ENCODE measurements at places on chromosomes 2 and 18.

GRCh38 chr2:74577448-74577847 is 22.9 kb downstream of the DOK1 start:
- DNase-seq, result no peak

DNA sequence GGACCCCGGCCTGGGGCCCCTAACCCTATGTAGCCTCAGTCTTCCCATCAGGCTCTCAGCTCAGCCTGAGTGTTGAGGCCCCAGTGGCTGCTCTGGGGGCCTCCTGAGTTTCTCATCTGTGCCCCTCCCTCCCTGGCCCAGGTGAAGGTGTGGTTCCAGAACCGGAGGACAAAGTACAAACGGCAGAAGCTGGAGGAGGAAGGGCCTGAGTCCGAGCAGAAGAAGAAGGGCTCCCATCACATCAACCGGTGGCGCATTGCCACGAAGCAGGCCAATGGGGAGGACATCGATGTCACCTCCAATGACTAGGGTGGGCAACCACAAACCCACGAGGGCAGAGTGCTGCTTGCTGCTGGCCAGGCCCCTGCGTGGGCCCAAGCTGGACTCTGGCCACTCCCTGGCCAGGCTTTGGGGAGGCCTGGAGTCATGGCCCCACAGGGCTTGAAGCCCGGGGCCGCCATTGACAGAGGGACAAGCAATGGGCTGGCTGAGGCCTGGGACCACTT is 16.4 kb downstream of the EMX1 start:
- DNase-seq, result no peak

GRCh38 chr2:37829616-37830395 is 95.3 kb upstream of the RMDN2 start:
- no peak for DNase-seq

GRCh38 chr2:25169073-25169470 is 692 bp upstream of the POMC start:
- no peak for DNase-seq

GRCh38 chr2:233354500-233354924 is 218 bp downstream of the DGKD start:
- no peak for DNase-seq

DNA sequence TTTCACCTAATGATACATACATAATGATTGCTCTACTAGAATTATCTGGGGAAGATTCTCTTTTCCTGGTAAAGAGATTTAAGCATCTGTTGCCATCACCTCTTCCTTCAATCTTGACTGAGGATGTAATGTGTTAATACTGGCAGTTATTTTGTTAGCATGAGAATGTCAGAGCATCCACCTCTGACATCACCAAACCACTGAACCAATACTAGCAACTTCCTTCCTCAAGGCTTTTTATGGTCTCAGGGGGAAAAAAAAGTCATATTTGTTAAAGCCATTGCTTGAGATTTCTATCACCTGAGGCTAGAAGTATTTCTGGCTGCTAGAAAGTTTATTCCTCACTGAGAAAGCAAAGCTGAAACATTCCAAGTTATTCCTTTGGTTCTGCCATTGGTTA is 48.5 kb downstream of the DSEL start:
- DNase-seq, result no peak

GRCh38 chr2:71643674-71644357 is 190.5 kb downstream of the DYSF start:
- DNase-seq, result no peak

- no peak for DNase-seq
These were observed 6.9 kb downstream of the CD8A start for GRCh38 chr2:86783615-86784339.

DNA sequence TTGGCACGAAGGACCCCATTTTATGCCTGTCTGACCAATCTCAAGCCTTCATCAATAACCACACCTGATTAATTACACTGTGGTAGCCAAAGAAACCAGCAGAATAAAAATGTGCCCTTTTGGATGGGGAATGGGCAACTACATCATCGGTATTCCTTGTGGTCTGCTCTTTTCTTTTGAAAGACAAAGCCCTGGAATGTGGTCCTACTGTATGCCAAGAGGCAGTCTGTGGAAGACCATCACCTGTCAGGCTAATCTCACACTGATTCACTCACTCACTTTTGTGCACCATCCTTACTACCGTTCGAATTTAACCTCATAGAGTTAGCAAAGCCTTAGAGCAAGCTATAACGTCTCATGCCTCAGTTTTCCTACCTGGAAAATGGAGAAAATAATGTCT is 275.2 kb upstream of the LRRTM1 start:
- no peak for DNase-seq

DNA sequence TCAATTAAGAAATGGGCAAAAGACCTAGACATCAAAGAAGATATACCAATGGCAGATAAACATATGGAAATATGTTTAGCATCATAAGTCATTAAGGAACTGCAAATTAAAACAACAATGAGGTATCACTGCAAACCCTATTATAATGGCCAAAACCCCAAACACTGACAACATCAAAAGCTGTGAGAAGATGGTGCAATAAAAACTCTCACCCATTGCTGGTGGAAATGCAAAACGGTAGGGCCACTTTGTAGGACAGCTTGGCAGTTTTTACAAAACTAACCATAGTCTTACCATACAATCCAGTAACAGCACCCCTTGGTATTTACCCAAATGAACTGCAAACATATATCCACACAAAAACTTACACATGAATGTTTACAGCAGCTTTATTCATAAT is 213.1 kb downstream of the UBE2E3 start:
- no peak for DNase-seq

- DNase-seq, result no peak
These were observed 23.6 kb upstream of the OTOS start for GRCh38 chr2:240163844-240164574.

- DNase-seq, result no peak
These were observed 113.8 kb upstream of the SCN7A start for GRCh38 chr2:166607880-166608279.

DNA sequence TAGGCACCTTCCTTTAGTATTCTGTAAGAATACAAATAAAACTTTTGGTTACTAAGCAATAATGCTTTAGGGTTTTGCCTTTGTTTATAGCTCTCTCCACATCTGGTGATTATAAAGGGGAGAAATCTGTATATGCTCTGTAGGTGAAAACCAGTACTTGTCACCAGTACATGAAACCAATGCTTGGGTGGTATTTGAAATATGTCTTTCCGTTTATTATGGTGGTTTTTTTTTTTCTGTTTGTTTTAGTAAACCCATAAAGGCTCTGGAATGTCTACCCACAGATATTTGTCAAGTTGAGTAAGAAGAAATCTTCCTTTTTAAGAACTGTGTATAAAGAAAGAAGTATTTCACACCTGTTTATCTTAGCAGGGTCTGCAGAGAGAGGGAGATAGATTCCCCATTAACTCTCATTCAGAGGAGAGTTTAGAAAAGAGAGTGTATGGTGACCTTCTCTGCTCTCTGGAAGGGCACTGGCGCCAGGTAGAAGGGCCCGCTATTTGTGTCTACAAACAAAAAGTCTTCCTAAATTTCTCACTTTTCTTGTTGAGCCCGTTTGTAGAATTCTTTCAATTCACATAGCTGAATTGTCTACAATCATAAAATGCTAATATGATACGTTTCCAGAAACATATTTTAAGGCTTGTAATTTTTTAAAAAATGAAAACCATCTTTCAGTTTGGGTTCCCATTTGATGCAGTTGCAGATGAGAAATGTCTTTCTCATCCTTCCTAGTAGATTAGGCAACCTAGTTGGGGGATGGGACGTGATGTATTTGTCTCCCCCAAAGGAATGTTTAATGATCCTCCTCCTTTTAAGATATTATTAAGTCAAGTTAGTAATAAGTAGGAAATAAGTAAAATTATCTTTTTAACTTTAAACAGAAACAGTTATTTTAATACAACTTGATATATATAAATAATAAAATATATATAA is 33.9 kb downstream of the MAP3K20 start:
- DNase-seq, result no peak

GRCh38 chr2:163397451-163397850 is 338.4 kb downstream of the FIGN start:
- DNase-seq, result no peak

DNA sequence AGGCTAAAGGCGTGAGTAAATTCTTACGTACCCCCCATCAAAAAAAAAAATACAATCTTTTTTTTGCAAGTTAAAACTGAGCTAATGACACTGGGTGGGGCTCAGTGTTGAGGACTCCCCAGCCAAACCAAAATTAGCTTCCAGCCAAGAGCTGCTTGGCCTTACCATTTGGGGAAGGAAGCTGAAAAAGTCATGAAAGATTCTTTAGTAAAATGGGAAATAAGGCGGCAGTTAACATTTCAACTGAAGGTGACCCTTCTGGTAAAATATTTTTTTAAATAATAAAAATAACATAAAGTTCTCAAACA is 16.4 kb downstream of the SMAD7 start:
- no peak for DNase-seq

DNA sequence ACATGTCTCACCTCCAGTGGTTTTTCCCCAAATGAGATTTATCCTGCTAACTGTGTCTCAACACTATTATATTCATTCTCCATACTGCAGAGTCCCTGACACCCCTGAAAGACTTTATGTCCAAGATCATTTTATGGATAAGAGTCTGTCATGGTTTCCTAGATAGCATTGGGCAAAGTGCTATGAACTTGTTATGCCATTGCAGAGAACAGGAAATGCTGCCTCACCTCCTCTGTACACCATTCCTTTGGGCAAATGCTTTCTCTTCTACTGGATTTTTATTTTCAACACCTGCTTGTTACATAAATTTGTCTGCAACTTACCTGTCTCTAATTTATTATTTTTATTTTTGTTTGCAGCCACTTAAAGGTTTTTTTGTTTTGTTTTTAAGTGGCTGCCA is 652.5 kb upstream of the FAM98A start:
- DNase-seq, result no peak

DNA sequence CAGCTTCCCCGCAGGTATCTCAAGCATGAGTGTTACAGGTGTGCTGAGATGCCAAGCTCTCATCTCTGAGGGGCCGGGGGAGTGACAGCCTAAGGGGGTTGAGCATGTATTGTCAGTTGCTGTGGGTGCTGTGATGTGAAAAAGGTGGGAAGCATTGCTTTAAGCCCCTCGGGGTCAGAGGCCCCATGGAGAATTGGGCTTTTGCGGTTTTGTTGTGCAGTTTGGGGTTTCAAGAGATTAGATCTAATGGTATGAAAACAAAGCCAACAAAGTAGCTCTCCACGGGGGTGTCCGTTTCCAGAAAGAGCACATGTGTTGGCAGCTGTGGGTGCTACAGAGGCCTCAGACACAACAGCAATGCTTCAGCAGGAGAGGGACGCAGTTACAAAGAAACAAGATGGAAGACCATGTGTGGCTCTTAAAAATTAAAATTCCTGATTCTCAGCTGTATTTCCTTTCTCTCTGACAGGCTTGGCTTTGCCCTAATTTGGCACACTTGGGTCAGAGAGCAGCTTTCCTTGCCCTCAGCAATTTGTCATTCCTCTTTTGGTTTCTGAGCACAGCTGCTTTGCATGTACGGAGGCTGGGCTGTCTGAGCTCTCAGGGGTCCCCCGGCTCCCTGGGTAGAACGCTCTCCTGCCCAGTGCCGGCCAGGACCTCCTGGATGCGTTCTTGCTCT is 69.9 kb downstream of the TMEM247 start:
- no peak for DNase-seq

DNA sequence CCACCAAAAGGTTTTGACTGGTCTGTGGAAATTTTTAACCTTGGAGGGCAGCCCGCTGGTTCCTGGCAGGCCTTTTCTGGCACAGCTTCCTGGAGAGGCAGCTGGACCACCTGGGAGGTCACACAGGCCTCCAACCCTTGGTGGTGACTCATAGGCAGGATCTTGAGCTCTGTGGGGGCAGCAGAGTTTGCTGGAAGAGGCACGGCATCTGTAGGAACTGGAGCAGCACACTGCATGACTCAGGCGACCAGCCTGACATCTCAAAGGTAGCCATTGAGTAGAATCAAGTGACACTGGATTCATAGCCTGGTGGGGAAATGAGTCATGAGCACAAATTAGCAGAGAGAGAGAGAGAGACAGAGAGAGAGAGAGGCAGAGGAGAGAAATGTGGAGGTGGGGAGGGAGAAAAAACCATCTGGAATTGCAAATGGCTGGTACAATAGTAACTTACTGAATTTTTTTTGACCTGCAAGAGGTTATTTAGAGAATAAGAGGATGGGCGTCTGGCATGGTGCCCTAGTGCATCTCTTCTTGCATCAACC is 57.4 kb downstream of the TRPM8 start:
- DNase-seq, result no peak

DNA sequence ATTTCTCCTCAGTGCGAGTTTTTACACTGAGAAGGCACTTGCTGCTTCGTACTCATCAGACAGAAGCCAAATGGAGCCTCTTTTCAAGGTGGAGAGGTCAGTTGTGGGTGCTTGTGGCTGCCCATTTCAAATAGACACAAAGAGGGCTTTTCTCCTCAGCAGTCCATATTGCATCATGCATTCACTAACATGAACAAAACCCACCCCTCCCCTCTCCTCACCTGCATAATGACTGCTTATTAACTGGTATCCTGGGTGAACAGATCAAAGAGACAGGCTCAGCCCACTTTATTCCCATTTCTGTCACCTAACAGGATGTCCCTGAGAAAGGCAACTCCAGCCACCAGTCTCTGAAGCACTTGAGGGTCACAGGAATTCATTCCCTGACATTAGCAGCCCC is 28.9 kb downstream of the KLF7 start:
- peak; percentile 74 for DNase-seq

DNA sequence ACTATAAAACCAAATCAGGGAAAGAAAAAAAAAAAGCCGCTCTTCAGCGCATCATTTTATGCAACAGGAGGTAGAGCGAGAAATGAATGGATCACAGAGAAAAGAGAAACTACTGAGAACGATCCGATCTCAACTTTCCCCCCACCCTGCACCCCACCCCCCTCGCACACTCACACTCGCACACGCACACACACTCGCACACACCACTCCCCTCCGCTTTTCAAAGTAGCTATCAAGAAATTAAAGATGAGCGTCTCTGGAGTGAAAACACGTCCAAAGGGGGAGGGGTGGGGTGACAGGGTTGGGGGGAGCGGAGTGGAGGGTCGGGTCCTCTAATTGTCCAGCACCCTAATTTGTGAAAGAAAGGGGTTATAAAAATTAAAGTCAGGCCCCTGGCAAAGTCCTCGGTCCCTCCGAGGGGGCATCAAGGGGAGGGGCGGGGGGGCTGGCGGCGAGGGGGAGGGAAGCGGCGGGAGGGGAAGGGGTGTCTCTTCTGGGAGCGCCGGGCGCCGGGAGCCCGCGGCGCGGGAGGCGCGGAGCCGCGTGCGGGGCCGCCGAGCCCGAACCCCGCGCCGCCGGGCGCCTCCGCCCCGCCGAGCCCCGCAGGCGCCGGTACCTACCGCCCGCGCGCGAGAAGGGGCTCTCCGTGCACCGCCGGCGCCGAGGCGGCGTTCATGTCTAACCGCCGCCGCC is 428 bp downstream of the TCF4 start:
- peak; percentile 83 for DNase-seq

DNA sequence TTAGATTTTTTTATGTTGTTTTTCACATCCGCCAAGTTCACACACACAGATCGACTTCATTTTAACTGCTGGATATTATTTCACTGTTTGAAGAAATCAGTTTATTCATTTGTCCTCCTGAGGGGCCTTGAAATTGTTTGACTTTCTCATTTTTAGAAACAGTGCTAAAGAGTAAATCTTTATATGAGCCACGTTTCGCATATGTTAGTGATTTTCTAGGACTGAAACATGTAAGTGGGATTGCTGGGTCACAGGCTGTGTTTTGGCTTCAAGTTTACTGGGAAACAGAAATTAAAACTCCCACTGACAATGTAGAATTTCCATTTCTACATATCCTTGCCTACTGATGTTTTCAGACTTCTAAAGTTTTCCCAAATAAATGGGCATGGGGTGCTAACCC is 363.8 kb downstream of the NCKAP5 start:
- no peak for DNase-seq

Measured in NCI-H1417 (cell line).